Common myeloid progenitor, CD34-positive (primary cell): ENCODE measurements at places on chromosomes 6 and 20.

DNA sequence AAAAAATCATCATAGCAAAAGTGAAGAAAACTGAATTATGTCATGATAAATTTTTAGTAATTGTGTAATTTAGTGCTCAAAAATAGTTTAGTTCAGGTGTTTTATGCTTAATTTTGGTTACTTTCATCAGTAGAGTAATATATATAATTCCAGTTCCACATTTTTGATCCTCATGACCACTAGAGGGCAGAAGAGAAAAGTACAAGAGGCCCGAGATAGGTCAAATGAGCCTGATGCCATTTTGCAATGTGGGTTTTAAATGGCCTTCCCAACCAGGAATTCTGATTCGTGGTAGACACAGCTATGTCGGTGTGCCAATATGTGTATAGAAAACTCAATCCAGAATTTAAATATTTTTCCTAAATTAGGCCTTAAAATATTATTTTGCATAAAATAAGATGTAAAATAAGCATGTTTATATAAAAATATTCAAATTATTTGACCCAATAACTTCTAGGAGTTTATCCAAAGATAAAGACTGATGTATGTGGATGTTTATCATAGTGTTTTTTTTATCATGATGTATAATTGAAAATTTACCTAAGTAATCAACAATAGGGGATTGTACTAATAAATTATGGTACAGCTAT lies 159.7 kb upstream of the RPS6KA2 start:
- DNase-seq = peak; percentile 73

- no peak for DNase-seq
Observed at GRCh38 chr6:105320765-105321164, 82.1 kb downstream of the PREP start.

DNA sequence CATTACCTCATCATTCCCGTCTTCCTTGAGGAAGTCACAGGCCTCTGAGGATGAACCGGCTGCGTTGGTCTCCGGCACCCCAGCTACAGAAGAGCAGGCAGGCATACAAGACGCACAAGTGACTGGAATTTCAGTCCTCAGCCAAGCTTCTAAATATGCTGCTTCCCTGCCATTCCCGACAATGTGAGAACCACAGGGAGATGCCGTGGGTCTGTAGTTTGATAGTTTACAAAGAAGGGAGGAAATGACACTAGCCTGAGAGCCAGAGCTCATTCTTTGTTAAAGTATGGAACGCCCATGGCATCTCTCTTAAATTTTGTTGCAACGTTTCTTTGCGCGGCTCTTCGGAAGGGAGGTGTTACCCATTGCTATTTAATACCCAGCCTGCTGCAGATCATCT lies 25.7 kb downstream of the HEBP2 start:
- no peak for DNase-seq

DNA sequence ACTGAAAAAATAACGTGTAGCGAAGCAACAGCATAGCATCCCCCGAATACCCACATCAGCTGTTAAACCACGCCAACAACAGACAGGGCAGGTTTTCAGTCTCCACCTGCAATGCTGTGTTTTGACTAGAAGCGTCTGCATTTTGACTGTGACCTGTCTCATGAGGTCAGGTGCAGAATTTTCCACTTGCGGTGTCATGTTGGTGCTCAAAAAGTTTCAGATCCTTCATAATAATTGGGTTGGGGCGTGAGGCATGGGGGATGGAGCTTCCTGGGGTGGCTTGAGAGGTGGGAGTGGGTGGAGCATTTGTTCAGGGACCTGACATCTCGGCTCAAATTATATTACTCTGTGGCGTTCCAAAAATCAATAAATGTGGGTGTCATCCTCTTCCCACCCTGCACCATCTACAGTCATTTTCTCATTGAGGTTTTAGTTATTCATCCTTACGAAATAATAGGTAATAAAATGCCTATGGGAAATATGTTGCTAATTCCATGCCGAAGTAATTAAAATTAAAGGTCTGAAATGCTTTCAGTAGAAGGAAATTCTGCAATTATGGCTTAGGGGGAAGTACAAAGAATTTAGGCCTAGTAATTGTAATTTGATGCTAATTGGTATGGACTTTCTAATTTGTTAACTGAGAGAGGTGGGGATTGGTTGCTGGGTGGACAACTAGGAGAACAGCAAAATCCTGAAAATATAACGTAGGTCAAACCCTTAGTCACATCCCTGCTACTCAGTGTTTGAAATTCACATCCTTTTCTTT lies 81.0 kb downstream of the TIAM2 start:
- no peak for DNase-seq

DNA sequence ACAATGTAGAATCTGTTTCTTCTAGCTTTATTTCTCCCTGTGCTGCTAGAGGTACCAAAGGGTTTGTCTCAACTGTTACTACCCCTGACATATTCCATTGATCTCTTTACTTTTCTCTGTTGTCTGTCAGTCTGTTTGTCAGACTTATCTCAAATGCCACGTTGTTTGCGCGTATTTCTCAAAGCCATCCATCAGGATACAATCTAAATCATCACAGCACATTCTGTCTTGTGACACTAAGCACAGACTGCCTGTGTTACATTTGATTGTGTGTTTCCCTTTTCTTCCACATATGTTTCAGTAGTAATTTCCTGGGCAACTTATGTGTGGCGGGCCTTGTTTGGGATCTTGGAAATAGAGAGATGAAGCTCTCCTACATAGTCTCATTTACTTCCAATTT lies 30.2 kb upstream of the SERINC3 start:
- DNase-seq = peak; percentile 52

DNA sequence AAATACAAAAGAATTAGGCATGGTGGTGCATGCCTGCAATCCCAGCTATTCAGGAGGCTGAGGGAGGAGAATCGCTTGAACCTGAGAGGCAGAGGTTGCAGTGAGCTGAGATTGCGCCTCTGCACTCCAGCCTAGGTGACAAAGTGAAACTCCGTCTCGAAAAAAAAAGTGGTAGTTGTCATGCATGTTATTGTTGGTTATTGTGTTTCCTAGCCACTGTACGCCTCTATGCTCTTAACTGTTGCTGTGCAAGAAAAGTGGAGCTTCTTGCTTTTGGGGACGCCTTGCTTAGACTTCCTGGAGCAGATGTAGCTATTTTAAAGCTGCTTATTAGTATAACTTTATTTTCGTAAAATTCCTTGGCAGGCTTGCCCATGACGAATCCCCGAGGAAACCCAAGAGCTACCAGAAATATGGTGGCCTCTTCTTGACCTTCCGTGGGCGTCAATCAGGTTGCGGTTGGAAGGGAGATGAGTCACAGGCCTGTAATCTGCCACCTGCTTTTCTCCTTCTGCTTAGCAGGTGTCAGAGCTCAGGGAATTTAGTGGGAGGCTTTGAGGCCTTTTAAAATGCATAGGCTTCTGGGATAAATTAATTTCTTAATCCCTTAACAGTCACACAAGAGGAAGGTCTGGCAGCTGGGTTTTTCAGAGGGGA lies 17.3 kb downstream of the GABRR2 start:
- DNase-seq = peak; percentile 67

GRCh38 chr6:25781134-25781533 lies 26.6 kb downstream of the SLC17A4 start:
- no peak for DNase-seq

- DNase-seq = no peak
Observed at GRCh38 chr6:133855991-133856370, 32.9 kb upstream of the TCF21 start.

- peak; percentile 1 for DNase-seq
Observed at GRCh38 chr6:51531623-51532022, 555.8 kb downstream of the PKHD1 start.

GRCh38 chr6:109008537-109009235 lies 86.0 kb downstream of the SESN1 start:
- peak; percentile 58 for DNase-seq

- DNase-seq = peak; percentile 53
Observed at GRCh38 chr20:44435630-44436335, 39.9 kb upstream of the TTPAL start.

DNA sequence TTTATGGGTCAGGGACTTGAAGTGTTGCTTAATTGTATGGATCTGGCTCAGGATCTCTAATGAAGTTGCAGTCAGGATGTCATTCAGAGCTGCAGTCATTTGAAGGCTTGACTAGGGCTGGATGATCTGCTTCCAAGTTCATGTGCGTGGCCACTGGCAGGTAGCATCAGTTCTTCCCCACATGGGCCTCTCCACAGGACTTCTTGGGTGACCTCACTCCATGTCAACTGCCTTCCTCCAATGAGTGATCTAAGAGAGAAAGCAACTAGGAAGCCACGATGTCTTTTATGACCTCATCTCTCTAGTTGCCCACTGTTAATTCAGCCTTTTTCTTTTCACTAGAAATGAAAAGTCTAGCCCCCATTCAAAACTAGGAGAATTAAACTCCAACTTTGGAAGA lies 104.1 kb downstream of the COL9A1 start:
- DNase-seq = no peak

- no peak for DNase-seq
Observed at GRCh38 chr6:31190488-31190887, 20.0 kb upstream of the POU5F1 start.

DNA sequence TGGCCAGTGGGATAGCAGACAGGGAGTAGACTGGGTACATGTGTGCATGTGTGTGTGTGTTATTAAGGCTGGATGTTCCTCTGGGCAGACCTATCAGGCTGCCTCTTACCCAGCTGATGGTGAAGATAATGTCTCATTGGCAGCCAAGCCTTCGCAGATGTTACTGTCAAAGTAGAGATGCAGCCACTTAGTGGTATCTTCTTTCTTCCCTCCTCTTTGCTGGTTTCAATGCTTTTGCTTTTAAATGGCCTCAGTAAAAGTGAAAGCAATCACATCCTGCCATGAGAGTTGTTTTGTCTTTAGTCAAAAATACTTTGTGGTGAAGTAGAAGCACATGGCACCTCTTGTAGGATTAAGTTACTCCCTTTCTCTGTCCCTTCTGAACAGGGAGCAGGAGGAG lies 57.5 kb downstream of the SNRNP48 start:
- DNase-seq = no peak

DNA sequence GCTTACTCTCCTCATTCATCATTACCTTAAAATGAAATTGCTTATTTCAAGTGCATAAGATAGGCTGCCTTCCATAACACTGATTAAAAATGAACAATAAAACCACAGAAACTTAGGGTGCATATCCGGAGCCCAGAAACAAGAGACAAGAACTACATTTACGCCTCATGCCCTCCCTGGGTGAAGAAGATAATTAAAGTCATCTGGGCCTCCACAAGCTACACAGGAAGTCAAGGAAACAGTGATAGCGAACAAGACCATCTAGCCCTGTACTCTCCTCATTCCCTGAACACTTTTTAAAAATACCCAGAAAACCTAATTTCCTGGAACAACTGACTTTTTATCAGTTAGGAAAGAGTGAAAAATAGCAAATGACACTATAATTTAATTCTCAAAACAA lies 6.3 kb downstream of the SOD2 start:
- peak; percentile 87 for DNase-seq

DNA sequence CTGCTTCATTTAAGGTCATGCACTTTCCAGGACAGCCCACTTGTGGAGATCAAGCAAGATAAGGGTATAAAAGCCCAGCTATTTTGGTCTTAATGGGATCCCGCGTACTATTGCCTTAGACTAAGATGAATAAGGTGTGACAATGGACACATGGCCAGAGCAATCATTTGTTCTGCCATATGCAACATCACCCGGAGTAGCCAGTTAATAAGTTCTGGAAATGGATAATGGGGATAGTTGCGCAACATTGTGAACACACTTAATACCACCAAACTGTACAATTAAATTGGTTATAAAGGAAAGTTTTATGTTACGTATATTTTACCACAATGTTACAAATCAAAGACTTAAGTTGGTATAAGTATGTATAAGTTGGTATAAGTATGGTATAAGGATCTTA lies 674.5 kb downstream of the HDGFL1 start:
- DNase-seq = no peak

DNA sequence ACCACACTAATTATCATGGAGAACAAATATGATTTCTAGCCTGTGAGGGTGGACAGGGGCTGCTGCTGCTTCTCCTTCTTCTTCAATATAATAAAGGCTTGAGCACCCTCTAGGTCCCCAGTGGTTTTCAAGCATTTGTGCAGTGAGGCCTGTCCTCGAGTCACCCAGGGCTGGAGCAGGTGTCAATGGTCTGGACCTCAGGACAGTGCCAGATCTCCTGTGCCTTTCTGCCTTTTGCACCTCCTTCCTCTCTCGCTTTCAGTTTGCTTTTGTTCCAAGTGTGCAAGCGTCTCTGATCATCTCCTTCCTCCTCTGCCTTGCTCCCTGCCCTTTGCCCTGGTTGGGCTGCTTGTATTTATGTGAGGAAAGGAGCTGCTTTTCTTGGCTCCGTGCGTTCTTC lies 152.2 kb upstream of the SYNDIG1 start:
- DNase-seq = no peak

- no peak for DNase-seq
Observed at GRCh38 chr6:154938221-154938580, 56.9 kb upstream of the TIAM2 start.

GRCh38 chr6:21653323-21653722 lies 59.8 kb downstream of the SOX4 start:
- DNase-seq = no peak

DNA sequence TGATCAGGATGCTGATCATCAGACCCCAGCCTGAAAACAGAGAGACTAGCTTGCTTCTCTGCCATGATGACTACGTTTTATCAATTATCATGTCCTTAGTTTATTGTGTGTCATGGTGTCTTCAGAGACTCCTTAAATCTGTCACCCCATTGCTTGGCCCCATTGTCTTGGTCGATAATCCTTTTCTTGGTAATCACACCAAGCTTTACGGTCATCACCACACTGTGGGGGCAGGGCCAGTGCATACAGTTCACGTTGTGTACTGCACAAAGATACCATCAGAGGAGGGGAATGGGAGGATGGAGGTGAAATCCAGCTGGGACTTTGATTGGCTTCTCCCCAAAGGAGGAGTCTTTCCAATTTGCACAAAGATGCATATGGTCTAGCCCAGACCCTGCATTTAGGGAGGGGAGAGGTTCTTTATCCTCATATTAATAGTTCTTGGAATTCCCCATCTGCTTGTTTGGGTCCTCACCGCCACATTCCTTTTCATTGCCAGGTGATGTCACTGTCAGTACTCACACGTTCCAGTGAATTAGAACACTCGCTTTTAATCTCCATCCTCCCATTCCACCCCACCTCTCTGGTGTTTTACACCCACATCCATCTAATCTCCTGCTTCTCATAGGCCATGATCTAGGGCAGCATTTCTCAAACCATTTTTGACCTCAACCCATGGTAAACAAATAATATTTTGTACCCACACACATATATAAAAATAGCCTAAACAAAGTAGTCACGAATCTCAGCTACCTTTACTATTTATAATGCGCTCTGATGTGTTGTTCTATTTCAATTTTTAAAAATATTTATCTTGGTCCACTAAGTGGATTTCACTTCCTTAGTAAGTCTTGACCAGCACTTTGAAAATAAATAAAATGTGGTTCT lies 5.7 kb downstream of the ETV7 start:
- DNase-seq = no peak

DNA sequence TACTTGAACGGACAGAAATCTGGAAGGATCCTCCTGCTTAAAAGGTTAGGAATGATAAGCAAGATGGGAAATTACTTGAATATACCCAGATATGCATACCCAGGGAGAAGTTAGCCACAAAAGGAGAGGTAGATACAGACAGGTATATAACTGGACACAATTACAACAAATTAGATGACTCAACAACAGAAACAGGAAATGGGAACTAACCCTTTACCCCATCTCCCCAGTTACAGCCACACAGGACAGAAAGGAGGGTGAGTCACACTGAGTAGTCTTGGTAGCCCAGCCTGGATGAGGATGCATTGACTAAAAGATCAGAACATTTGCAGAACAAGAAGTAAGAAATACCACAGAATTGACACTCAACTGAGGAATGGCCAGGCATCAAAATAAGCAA lies 61.2 kb downstream of the C6orf52 start:
- DNase-seq = peak; percentile 29

- DNase-seq = no peak
Observed at GRCh38 chr20:33124994-33125393, 43.0 kb upstream of the BPIFA2 start.

GRCh38 chr6:36523451-36523850 lies 23.8 kb downstream of the STK38 start:
- no peak for DNase-seq
